Glomerular endothelial cell (primary cell): ENCODE measurements at places on chromosomes 7 and 10. TPM values are rescaled to one million over a fixed set of nuclear protein-coding genes. Genes with fewer than 3 reads are reported as not detected.

Gene ACTL6B
- total RNA-seq = not detected in 2 replicates

Gene FAM25C
- not detected in 2 replicates for total RNA-seq

Gene HOGA1
- 0.12 and 0.15 TPM in 2 replicates for total RNA-seq

Gene PKD2L1
- not detected in 2 replicates for total RNA-seq

Gene HTRA1
- 210 and 307 TPM in 2 replicates for total RNA-seq

Gene GNAI1
- total RNA-seq = 20.0 and 26.7 TPM in 2 replicates

Gene NPTX2
- 32.0 and 116 TPM in 2 replicates for total RNA-seq

Gene MYO3A
- total RNA-seq = 0.05 TPM in 1 of 2 replicates, not detected in the other

Gene LMOD2
- total RNA-seq = not detected in 2 replicates

Gene SLC18A3
- not detected in 2 replicates for total RNA-seq

DNA sequence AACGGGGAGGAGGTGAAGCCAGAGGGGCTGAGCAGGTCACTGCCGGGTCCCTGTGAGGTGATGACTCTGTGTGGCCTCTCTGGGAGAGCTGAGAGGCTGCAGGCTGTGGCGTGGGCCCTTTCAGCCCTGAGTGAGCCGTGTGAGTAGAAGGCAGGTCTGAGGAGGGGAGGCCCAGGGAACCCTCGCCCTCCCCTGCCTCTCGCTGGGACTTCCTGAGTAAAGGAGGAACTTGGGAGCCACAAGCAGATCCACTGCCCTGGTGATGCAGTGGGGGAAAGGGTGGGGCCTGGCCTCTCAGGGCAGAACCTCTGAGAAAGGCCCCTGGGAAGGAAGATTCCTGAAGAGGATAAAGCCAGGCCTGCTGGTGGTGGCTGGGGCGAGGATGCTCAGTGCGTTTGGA, 22.8 kb downstream of the EEPD1 start:
- no peak for DNase-seq

GRCh38 chr7:151179946-151180345, 7.1 kb downstream of the ASB10 start:
- DNase-seq = no peak

DNA sequence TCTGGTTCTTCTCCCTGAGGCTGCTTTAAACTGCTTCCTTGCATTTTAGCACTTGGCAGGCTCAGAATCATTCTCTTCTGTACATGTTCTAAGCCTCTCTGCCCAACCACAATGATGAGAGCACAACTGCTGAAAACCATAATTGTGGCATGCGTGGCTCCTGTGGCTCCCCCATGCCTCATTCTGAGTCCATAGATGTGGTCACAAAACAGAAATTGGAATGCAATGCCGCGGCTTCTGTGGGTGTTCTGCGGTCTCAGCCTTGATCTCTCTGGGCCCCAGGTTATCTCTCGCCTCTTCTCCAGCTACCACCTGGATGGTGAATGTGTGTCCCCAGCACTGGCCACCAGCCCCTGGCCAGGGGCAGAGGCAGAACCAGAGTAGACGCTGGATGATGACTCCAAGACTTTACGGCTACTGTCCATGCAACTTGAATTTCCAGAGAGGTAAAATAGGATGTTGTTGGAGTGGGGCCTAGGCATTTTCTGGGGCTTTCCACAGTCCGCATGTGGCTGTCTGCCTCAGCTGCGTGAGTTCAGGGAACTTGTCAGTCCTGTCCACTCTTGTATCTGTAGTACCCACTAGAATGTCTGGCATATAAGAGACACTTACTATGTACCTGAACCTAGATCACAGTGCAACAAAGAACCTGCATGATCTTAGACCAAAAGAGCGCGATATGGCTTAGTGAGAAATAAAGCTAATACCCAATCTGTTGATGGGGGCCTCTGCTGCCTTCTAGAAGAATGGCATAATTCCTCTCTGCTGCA, 52.4 kb upstream of the ADRB1 start:
- no peak for DNase-seq

GRCh38 chr7:104767826-104768536, 246.0 kb upstream of the KMT2E start:
- DNase-seq = no peak

DNA sequence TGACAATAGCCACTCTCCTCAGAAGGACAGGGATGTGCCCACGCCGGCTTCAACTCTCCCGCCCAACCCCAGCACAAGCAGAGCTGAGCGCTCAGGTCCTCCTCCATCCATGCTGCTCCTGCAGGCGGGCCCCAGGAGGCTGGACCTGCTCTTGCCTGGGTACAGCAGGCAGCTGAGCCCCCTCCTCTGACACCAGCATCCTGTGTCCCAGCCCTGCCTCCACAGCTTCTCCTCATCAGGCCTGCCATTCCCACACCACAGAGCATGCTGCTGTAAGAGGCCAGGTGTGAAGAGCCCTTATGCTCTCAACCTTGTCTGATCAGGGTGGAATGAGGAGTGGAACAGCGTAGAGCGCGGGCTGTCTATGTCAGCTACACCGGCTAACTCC, 302.2 kb downstream of the PTPRN2 start:
- no peak for DNase-seq

DNA sequence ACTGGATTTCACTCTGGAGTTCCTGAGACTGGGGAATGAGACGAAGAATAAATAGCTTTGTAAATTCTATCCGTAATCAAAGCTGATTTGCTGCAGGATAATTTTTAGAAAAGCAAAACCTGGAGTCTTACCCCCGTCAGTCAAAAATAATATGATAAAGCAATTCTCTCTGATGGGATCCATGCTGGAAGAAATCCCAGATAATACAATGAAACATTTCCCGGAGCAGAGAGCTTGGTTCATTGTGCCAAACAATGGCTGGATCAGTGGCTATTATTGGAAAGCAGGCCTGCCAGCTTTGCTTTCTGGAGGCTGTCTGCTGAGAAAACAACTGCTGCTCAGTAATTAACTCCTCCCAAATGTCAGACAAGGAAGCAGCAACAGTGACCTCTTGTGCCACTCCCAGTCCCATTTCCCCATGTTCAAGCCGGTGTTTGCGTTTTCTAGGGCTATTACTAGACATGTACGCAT, 609.4 kb upstream of the PCDH15 start:
- peak; percentile 42 for DNase-seq

- DNase-seq = no peak
These were observed 225.7 kb downstream of the RPS24 start for GRCh38 chr10:78259391-78259790.

DNA sequence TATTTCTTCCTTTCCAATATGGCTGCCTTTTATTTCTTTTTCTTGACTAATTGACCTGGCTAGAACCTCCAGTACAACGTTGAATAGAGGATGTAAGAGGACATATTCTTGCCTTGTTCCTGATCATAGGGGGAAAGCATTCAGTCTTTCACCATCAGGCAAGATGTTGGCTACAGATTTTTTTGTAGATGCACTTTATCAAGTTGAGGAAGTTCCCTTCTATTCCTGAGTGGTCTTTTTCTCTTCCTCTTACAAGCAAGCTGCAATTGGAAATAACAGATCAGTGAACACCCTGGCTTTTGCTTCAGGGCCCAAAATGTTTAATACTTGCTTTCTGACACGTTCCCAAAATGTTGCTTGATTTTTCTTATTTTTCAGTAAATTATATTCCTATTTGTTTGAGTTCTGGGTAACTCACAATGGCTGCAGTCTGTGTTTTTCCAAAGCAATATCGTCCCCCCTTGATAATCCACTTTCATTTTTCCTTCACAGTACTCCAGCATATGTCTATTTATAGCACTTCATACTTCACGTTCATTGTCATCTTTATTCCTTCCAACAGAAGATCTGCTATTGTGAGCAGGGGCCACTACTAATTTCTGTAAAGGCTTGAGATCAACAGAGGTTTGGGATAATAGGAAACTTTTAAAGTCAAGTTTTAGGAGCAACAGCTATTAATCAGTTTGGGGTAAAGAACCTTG, 11.7 kb downstream of the CPEB3 start:
- no peak for DNase-seq

- DNase-seq = no peak
These were observed 57.0 kb downstream of the MALSU1 start for GRCh38 chr7:23356168-23356567.

DNA sequence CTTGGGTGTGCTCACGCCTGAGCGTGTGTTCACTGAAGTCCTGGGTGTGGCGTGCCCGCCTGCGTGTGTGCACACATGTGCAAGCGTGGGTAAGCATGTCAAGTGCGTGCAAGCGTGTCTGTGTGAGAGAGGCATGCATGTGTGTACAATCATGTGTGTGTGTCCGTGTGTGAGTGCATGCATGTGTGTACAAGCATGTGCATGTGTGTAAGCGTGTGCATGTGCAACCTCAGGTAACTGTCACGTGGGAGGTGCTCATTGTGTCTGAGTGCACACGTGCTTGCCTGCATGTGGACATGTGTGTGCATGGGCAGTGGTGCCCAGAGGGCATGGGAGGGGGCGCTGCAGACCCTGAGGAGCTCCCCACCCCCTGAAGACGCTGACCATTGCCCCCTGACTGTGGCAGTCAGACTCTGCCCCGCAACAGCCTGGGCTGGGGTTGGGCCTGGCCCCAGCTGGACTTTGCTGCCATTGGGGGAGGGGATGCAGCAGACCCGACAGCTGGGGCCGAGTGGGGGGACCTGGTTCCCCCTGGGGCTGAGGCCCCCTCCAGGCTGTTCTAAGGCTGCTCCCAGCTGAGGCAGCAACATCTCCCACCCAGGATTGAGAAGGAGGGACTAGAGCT, 88.1 kb downstream of the UNCX start:
- DNase-seq = no peak

GRCh38 chr10:30812018-30812851, 182.7 kb upstream of the LYZL2 start:
- no peak for DNase-seq

GRCh38 chr10:132926777-132927650, 15.4 kb downstream of the CFAP46 start:
- no peak for DNase-seq

- no peak for DNase-seq
These were observed 261.0 kb downstream of the STK31 start for GRCh38 chr7:23971031-23971430.

DNA sequence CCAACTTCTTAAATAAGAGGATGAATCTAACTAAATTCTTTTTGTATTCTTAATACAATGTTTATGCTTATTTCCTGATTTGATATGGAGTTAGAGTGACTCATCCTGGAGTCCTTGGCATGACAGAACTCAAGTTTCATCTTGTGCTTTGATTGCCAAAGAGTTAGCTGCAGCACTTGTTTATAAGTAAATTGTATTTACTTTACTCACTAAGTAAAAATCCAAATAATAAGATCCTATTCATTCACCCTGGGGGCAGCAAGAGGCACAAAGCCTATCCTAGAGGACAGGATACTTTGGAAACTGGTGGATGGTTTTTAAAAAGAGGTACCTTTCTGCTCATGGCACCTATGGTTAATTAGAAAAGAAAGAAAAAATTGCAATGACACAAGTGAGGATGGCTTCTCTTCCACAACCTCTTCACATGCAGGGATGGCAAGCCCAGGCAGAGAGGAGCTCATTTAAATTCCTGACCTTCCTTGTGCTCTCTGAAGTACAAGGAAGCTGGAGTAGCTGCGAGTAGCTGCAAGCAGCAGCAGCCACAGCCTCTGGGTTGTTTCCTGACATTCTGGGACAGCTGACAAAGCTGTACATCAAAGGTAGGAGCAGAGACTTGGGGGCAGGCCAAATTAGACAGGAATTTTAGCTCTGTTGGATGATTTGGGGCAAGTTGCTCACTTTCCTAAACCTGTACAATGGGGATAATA, 28.5 kb upstream of the CROT start:
- no peak for DNase-seq

GRCh38 chr10:35466170-35466569, 129.9 kb downstream of the CCNY start:
- DNase-seq = no peak

DNA sequence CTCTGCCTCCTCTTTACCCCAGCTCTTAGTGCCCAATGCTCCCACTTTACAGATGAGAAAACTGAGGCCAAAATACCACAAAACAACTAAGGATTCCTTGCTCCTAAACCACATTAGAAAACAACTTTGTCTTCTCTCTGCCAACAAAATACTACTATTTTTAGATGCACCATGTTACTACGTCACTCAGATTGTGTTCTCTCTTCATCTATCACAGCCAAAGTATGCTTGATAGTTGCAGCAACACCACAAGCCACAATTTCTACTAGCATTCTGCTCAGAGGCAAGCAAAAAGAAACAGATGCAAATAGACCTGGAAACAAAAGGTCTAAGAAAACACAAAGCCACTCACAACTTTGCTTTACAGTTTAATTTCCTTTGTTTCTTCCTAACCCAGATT, 3.3 kb upstream of the PDE1C start:
- DNase-seq = no peak

DNA sequence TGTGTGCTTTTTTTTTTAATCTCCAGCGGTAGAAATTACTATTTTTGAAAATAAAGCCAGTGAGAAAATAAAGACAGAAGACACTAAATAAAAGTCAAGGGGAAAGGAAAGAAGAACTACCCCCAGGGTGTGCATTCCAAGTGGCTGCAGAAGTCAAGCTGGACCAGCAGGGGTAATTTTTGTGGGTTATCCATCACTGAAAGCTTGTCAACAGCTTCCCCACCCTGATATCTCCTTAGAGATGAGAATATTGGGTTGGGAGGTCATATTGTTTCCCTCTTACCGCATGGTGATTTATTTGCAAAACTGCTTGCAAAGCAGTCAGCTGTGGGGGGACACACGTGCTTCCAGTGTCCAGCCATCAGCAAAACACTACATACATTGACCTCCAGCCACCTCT, 46.4 kb downstream of the FAM107B start:
- no peak for DNase-seq
